ENCODE measurements at places on chromosomes 16 and 17.

DNA sequence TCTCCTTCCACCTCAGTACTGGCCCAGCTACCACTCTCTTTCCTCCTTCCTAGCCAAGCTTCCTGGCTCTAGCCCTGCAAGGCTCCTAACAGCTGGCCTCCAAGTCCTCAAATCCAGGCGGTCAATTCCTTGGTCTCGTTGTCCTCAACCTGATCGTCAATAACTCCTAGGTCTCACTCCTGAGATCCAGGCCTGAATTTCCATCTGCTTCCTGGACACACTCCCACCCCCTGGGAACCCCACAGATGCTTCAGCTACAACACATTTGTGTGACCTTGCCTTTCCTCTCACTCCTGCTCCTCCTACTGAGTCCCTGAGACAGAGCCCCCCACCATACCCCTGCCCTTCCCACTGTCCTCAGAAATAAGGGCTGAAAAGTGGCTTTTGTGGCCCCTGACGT, 2.3 kb downstream of the ENKD1 start:
- no peak for DNase-seq

- no peak for DNase-seq
Measured at GRCh38 chr17:27994586-27994985, 47.9 kb upstream of the NLK start.

DNA sequence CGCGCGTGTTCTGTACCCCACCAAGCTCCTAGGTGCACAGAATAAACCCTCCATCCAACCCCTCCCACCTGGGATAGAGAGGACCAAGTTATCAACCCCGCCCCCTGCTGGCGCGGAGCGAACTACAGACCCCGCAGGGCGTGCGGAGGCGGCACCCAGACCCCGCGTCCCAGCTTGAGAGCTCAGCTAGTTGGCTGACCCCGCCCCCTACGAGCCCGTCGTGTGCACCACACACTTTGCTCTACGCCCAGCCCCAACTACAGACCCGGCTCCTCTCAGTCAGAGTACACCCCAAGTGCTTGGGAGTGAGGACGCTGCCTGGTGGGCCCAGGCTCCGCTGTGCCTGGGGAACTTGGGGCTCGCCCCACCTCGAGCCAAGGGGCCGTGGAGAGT, 1.5 kb downstream of the GRIN2A start:
- DNase-seq: no peak

GRCh38 chr16:57048095-57048494, 44.3 kb upstream of the CPNE2 start:
- DNase-seq: no peak

- no peak for DNase-seq
Measured at GRCh38 chr17:29215717-29216116, 30.9 kb upstream of the CRYBA1 start.

DNA sequence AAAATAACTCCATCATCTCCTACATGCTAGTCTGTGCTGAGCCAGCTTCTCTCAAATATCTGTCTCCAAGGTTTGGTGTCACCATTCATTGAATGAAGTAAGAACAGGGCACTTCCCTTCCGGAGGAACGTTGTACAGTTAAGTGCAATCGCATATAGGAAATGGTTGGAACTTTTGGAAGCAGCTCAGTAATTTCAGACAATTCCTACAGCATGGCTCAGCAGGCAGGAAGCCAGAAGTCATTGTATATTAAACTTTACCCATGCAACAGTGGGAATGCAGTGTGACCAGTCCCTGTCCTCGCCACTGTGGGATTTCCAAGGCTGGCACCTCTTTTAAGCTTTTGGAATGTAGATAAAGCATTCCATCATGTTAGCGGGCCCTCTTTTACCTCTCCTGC, 51.1 kb upstream of the MYH2 start:
- no peak for DNase-seq

DNA sequence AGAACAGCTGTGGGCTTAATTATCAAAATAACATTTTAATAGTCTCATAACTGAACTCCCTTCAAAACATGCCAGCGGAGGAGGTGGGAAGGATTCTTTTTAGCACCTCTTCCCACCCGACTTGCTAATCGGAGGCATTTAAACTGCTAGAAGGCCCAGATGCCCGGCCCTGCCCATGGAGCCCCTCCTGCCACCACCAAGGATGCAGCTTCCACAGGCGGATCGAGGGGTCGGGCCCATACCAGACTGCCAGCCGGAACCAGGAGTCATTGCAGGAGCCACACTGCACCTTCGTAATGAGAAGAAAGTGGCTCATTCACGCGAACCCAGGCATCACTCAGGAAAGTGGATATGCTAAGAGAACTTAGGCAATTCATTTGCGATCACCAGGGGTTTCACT, 201.2 kb downstream of the C16orf78 start:
- no peak for DNase-seq

DNA sequence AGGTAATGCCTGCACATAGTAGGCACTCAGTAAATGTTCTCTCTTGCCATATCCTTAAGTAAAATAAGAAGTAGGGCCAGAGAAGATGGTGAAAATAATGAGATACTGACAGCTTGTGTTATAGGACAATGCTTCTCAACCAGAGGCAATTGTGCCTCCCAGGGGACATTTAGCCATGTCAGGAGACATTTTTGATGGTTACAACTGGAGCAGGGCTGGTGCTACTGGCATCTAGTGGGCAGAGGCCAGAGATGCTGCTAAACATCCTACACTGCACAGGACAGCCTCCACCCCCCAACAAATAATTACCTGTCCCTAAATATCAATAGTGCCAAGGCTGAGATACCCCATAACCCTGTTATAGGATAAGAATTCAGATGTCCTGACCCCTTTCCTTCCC, 1.7 kb downstream of the RAD51D start:
- peak; percentile 14 for DNase-seq

- DNase-seq: no peak
Measured at GRCh38 chr16:83714286-83714685, 93.5 kb upstream of the HSBP1 start.

- no peak for DNase-seq
Measured at GRCh38 chr17:29559640-29560039, 7.2 kb downstream of the ABHD15 start.

GRCh38 chr17:41915566-41915965, 3.2 kb downstream of the ACLY start:
- DNase-seq: no peak

DNA sequence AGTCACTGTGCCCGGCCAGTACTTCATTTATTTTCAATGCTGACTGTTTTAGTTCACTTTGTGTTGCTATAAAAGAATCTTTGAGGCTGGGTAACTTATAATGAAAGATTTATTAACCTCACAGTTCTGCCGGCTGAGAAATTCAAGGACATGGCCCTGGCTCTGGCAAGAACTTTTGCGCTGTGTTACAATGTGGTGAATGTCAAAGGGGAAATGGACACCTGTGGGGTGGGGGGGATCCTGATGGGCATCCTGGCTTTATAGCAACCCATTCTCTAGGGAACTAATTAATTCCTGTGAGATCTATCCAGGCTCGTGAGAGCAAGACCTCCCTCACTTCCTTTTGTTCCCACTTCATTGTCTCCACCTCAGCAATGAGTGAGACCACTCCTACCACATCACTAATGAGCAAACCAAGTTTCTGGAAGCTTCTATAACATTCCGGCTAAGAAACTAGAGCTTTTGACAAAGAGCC, 17.1 kb upstream of the CDH3 start:
- no peak for DNase-seq

DNA sequence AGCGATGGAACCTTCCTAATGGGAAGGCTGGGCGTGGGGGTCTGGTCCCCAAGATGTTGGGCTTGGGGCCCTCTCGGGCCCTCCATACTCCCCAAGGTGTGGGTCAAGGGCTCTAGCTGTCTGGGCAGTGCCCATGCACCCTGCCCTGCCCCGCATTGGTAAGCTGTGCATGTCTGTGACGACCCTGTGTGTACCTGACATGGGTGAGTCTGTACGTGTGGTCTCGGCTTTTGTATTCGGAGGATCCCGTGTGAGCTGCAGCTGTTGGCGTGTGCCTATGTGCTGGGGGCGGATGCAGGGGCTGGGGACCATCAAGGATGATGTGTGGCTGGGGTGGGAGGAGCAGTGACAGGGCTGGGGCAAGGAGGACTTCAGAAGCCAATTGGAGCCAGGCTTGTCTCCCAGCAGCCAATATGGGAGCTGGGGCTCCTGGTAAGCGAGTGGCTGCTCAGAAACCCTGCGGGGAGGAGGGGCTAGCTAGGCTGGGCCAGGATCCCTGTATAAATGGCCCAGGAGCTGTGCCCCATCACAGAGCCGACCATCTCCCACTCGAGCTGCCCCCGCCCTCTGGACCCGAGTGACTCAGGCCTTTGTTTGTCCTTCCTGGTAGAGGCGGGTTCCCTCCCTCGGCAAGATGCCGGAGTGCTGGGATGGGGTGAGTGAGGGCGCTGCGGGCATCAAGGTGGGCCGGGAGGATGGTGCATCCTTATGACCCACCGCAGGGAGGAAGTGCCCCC, at the start of gene NDRG4:
Gene NDRG4, plus strand, starts transcription at position 529 of the 737 bp plus-strand sequence. Its CDS starts 106 bp downstream, at position 635.
- no peak for DNase-seq

- no peak for DNase-seq
Measured at GRCh38 chr17:21368545-21369246, 7.5 kb upstream of the KCNJ12 start.

- DNase-seq: no peak
Measured at GRCh38 chr17:66664336-66664735, 170.6 kb upstream of the CACNG5 start.

GRCh38 chr17:5785867-5786509, 201.7 kb upstream of the NLRP1 start:
- no peak for DNase-seq

- no peak for DNase-seq
Measured at GRCh38 chr17:38579934-38580333, 25.8 kb downstream of the SRCIN1 start.

- DNase-seq: no peak
Measured at GRCh38 chr17:77701996-77702395, 256.5 kb upstream of the TNRC6C start.

DNA sequence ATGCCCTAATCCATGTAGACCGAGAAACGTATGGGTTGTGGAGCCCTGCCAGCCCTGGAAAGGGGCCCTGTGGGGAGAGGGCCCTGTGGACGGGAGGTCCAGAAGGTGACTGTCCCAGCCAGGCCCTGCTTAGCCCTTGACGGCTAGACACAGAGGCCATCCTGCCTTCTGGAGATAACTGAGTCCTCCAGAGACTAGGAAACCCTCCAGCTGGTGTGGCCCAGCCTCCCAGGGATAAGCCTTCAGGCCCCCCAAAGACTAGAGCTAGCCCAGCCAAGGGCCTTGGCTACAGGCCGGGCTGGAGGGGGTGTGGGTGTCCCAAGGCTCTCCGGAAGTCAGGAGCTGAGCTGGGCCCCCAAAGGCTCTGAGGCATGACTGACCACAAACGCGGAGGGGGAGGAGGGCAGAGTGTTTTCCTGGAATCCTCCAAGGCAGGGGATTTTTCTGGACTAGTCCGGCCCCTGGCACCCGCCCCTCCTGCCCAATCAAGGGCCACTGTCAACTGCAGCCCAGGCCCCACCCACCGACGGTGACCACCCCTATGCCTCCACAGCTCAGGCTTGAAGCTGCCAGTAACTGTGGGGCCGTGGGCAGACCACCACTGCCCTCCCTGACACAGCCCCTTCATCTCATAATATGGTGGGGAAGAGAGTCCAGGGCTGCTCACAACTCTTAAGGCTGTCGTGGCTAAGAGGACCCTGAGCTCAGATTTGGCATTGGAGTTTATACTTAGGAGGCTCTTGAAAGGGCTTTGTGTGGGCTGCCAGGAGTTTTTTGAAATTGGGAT, 885 bp upstream of the VASN start:
- no peak for DNase-seq

DNA sequence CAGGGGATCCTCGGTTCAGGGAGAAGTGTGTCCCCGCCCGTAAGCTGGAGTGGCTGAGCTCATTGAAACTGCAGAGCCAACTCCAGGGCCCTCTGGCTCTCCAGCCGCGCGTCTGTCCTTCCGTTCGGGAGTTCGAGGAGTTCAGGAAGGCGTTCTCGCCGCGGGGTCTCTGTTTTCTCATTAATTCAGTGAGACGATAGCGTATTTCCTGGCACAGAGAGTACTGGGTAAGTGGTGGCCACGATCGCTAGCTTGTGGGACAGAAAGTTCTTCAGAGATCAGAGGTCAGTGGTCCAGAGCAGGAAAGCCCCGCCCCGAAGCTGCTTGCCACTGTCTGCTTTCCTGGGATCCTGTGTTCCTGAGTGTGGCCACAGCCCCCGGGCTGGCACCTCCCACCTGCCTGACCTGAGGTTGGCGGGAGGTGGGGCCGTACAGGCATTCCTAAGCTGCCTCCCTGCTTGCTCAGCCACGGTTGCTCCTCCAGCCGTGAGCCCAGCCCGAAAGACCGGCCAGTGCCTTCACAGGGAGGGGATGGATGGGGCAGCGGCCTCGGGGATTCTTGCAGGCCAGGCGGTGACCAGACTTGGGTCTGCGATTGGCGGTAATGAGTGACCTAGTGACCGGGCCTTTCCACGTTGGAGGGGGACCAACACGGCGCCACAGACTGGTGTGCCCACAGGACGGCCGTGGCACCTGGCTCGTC, 8.9 kb downstream of the BAIAP2 start:
- no peak for DNase-seq

DNA sequence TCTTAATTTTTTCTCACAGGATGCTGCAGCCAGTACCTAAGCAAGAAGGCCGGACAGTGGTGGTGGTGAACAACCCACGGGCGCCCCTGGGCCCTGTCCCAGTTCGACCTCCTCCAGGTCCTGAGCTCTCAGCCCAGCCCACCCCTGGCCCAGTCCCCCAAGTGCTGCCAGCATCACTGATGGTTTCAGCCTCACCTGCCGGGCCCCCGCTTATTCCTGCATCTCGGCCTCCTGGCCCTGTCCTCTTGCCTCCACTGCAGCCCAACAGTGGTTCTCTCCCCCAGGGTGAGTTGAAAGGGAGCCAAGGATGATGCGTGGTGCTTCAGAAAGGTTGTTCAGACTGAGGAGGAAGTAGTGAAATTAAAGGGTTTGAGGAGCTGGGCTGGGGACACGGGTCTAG, 21.7 kb downstream of the SRCAP start:
- no peak for DNase-seq

GRCh38 chr17:75315541-75316243, 26.5 kb upstream of the SLC25A19 start:
- DNase-seq: no peak

GRCh38 chr17:2044263-2044894, 2.6 kb downstream of the OVCA2 start:
- DNase-seq: no peak

DNA sequence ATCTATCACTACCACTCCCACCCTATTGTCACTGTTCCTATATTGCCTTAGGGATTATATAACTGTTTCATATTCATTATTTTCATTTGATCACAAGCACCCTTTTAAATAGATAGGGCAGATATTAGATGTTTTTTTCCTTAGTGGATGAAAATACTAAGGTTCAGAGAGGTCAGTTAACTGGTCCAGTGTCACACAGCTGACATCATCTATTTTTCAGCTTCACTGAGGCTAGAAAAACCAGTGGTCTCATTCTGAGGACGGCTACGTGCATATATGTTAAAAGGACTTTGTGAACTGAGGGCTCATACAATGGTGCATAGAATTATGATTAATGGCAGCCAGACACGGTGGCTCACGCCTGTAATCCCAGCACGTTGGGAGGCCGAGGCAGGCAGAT, 29.0 kb upstream of the RGS9 start:
- no peak for DNase-seq

All from effector memory CD8-positive, alpha-beta T cell (primary cell).